PC-9 (cell line): ENCODE measurements at places on chromosomes 6 and 20. TPM values are rescaled to one million over a fixed set of nuclear protein-coding genes. Genes with fewer than 3 reads are reported as not detected.

Gene ANGPT4
- total RNA-seq = not detected in 2 replicates

Gene PRSS35
- not detected in 2 replicates for total RNA-seq

Gene HLA-DOA
- total RNA-seq = not detected in 2 replicates

Gene MUC22
- total RNA-seq = not detected in 2 replicates

Gene OXT
- total RNA-seq = not detected in 2 replicates

Gene SLC44A4
- total RNA-seq = 44.4 and 44.9 TPM in 2 replicates

Gene GJA10
- not detected in 2 replicates for total RNA-seq

Gene CRISP2
- not detected in 2 replicates for total RNA-seq

Gene MYCT1
- total RNA-seq = not detected in 2 replicates

Gene C6orf141
- total RNA-seq = 12.3 and 21.9 TPM in 2 replicates

Gene RNF182
- 0.13 and 0.18 TPM in 2 replicates for total RNA-seq

Gene CDH26
- 0.68 and 1.1 TPM in 2 replicates for total RNA-seq

Gene PRR18
- total RNA-seq = not detected in 2 replicates

Gene UBD
- not detected in 2 replicates for total RNA-seq
